T-helper 2 cell (primary cell): ENCODE measurements at places on chromosomes 3 and 15.
A peak's percentile ranks its signal among the peaks of the same experiment; 100 is the strongest.

GRCh38 chr15:92033723-92034122 is 180.2 kb downstream of the SLCO3A1 start:
- no peak for DNase-seq

DNA sequence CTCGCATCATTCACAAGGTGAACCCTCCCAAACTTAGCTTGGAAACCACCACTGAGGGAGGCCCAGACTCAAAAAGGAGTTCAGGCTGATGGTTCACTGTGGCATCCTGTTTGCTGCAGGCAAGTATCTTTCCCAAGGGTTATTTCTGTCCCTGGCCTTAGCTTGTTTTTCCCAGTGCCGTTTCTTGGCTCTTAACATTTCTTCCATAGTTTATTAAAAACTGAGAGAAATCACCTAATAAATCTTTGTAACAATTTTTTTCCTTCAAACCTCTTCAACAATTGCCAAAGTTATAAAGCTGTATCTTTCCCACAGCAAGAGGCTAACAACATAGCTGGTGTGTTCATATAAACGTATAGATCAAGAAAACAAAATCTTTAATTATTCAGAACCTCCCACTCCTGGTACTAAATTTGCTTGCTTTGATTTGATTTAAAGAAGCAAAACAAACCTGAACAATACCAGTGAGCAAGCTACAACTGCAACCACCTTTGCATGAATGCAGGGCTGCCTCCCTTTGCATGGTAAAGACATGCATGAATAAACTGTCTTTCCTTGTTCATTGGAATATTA is 234.9 kb upstream of the STT3B start:
- no peak for DNase-seq

GRCh38 chr3:10798600-10799367 is 17.2 kb upstream of the SLC6A11 start:
- DNase-seq = no peak

GRCh38 chr3:112114576-112115160 is 18.4 kb downstream of the GCSAM start:
- DNase-seq = no peak

- DNase-seq = no peak
Measured at GRCh38 chr15:23561914-23562313, 3.6 kb upstream of the MKRN3 start.

GRCh38 chr15:39720621-39721611 is 61.7 kb downstream of the FSIP1 start:
- no peak for DNase-seq

- no peak for DNase-seq
Measured at GRCh38 chr3:30002797-30003196, 603.6 kb upstream of the TGFBR2 start.

DNA sequence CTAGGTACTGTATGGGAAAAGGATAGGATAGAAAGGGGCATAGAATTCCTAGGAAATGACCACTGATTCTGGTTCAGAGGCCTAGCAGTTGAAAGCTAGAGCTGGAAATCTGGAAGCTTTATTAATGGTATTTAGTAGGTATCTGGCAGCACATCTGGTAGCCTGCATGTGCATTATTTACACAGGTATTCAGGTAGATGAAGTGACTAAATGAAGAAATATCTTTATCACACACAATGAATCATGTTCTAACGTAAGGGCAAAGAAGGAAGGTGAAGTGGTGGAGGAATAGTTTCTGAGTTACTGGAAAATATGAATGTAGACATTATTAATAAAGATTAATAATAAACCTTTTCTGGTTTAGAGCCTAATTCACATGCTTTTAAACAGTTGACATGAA is 119.9 kb downstream of the MBNL1 start:
- no peak for DNase-seq

DNA sequence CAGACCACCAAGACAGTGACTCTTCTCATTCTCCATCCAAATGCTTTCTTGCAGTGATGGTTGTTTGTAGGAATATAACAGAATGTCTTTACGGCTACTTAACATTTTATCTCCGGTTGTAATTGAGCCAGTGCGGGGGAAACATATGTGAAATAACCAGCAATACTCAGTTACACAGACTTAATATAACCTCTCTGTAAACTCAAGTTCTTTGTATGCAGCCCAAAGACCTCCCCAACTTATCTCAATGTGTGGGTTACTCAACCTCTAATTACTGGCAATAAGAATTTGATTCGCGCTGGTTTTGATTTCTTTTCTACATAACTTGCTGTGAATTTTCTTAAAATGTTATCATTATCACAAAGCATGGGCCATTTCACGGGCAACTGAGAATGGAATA is 250.6 kb downstream of the TAFA4 start:
- no peak for DNase-seq

DNA sequence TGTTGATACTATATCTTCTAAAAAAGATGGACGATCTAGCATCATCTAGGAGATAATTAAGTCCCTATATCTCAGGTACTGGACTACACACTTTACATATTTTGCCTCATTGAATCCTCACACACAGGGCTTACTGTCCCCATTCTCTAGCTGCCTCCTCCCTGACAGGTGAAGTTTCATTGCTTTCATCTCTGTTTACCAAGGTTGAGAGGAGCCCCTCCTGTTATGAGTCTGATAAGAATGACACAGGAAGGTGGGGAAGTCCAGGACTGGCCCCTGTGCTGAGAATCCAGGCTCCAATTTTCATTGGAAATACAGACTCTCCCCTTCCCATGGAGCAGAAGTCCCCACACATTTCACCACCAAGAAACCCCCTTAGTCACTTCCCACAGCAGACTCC is 105.2 kb downstream of the XXYLT1 start:
- DNase-seq = no peak

DNA sequence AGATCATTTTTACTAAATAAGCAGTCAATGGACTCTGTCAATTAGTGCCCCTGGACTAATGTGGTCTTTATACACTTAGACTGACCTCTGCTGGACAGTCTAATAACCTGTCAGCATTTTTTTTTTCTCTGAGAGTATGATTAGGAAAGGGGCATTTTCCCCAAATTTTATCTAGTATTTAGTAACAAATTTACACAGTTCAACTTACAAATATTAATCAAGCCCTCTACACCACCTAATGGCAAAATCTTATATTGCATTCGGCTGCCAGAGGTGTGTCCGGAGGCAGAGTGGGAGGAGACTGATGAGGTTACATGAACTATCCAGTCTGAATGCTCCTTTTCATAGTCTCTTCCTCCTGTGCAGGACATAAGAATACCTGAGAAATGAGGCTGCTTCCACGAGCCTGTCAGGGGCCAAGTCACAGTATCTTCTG is 36.0 kb upstream of the COLQ start:
- peak; percentile 8 for DNase-seq

GRCh38 chr3:99712291-99712954 is 74.0 kb downstream of the COL8A1 start:
- no peak for DNase-seq

DNA sequence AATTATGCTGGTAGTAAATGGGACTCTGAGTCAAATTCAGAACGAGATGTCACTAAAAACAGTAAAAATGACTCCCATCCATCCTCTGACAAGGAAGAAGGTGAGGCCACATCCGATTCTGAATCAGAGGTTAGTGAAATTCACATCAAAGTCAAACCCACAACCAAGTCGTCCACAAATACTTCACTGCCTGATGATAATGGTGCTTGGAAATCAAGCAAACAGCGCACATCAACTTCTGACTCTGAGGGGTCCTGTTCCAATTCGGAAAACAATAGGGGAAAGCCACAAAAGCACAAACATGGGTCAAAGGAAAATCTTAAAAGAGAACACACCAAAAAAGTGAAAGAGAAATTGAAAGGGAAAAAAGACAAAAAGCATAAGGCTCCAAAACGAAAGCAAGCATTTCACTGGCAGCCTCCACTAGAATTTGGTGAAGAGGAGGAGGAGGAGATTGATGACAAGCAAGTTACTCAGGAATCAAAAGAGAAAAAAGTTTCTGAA is 15.1 kb upstream of the ZBTB47 start:
- DNase-seq = no peak

- no peak for DNase-seq
Measured at GRCh38 chr15:78737187-78737820, 74.0 kb downstream of the ADAMTS7 start.

GRCh38 chr3:113771993-113772392 is 25.2 kb downstream of the ATP6V1A start:
- DNase-seq = no peak

GRCh38 chr3:182889948-182890629 is 90.2 kb downstream of the DCUN1D1 start:
- no peak for DNase-seq

- no peak for DNase-seq
Measured at GRCh38 chr15:52427804-52428203, 100.9 kb downstream of the MYO5A start.

- no peak for DNase-seq
Measured at GRCh38 chr3:64039981-64040733, 16.9 kb upstream of the PSMD6 start.

- no peak for DNase-seq
Measured at GRCh38 chr3:196975349-196975748, 6.7 kb upstream of the PIGZ start.

DNA sequence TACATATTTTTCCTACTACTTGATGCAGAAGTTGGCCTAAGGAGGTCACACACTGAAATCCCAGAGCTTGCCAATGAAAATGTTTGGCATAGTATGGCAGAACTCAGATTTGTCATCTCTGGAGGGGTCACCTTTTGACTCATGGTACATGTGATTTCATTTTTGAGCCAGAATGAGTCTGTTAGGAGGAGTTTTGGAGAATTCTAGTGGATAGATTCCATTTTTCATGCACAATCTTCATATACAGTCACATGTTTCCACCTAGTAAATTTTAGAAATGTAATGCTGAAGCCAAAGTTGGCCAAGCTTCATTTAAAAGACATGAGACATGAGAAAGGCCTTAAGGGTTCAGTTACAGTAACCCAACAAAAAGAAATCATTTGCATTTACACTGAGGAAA is 97.8 kb upstream of the IGSF10 start:
- DNase-seq = no peak

- DNase-seq = no peak
Measured at GRCh38 chr3:152505926-152506325, 237.2 kb downstream of the MBNL1 start.

DNA sequence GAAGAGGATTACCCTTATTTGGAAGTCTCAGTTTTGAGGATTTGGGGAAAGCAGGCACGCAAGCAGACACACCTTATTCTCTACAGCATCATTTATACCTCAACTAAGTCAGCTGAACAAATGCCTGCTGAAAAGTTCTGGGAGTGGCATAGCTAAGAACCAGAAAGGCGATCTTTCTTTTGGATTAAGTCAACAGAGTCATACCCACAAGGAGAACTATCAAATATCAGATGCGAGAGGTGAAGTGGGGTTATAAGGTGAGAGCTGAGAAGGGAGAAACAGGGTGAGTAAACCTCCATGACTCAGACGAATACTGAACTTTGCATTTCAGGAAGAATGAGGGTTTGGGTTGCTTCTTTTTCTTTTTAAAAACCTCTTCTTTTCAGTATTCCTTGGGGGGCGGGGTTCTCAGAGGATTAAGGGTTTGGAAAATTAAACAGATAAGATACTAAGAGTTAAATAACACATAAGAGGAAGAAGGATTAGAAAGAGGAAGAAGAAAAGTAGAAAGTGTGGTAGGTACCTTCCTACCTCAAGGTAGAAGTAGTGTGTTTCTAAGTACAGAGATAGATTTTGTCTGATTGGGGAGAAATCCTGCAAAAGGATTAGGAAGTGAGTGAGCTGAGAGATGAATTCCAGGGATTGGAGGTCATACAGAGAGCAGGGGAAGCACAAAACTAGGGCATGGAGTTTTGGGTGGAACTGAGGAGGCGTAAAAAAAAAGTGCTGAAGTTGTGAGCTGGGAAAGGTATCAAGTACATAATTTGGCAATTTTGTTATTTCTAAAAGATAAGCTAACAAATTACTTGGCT is 41.3 kb upstream of the ICE2 start:
- DNase-seq = no peak

GRCh38 chr15:82871358-82871757 is 61.9 kb downstream of the WHAMM start:
- DNase-seq = no peak

DNA sequence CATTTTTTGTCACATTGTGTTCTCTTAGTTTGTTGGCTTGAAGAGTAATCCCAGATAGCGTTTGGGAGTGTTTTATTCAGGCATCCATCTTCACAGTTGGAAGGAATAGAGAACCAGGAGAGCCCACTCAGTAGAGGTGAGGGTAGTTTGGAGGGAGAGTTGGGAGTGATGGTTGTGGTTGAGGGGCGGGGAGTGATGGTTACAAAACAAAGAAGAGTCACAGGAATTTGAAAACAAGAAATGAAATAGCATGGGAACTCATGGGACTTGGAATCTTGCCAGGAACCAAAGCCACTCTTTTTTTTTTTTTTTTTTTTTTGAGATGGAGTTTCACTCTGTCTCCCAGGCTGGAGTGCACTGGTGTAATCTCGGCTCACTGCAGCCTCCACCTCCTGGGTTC is 36.3 kb downstream of the DUT start:
- DNase-seq = no peak

- no peak for DNase-seq
Measured at GRCh38 chr3:153818338-153818737, 302.9 kb upstream of the ARHGEF26 start.

DNA sequence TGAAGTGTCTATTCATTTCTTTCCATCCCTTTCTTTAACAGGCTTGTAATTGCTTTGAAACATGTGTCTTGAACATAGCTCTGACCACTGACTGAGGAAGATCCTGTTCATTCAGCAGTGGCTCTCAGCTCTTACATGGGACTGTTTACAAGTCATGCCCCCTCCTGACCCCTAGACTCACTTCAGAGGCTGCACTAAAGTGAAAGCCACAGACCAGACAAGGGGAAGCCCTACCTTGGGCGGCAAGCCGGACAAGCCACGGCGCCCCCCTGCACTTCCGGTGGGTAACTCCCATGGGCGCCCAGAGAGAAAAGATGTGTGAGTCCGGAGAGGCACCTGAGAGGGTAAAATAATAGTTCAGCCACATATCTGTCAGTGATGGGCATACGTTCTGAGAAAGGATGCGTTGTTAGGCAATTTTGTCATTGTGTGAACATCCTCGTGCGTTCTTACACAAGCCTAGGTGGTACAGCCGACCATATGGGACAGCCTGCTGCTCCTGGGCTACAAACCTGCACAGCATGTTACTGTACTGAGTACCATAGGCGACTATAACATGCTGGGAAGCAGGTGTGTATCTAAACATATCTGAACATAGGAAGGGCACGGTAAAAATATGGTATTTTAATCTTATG is 116.2 kb downstream of the CHSY1 start:
- peak; percentile 16 for DNase-seq

GRCh38 chr3:111714305-111714704 is 119.2 kb upstream of the ZBED2 start:
- no peak for DNase-seq

- no peak for DNase-seq
Measured at GRCh38 chr15:68602459-68603215, 23.8 kb downstream of the CORO2B start.
